ENCODE measurements at places on chromosomes 7 and 10.

DNA sequence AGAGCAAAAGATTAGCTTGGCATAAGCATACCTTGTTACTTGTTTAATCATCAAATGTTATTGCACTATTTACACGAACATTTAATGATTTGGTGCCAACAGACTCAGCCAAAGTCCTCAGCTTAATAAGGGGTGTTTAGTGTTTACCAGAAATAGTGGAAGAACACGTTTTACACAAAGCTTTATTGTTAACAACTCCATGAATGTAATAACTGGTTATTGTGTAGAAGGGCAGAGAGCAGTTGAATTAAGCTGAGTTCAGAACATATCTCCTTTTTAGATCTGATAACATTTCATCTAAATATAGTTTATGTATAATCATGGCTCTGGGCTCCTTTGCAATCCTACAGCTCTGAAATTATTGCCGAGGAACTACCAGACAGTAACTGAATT lies 99.1 kb downstream of the CABCOCO1 start:
- DNase-seq: no peak

- no peak for DNase-seq
Observed at GRCh38 chr10:58281092-58281752, 12.3 kb downstream of the CISD1 start.

GRCh38 chr7:133139350-133139749 lies 57.5 kb upstream of the CHCHD3 start:
- no peak for DNase-seq

GRCh38 chr7:19392246-19392645 lies 247.0 kb upstream of the FERD3L start:
- no peak for DNase-seq

DNA sequence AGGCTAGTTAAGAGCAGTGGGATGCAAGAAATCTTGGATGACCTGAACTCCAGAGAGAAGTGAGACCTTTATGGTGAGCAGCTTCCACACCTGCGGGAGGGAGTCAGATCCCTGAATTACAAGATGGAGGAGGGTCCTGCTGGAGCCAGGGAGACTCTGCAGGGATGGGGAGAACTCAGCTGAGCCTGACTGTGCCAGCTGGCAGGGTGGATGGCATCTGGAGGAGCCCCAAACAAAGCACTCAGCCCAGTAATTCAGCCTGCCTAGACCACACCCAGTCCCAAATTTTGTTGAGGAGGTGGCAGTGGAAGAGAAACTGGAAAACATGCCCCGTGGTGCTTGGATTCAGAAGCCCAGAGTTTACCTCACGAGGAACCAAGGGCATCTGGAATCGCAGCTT lies 208.2 kb downstream of the WDR11 start:
- no peak for DNase-seq

- DNase-seq: no peak
Observed at GRCh38 chr7:88322151-88322550, 15.5 kb upstream of the STEAP4 start.

DNA sequence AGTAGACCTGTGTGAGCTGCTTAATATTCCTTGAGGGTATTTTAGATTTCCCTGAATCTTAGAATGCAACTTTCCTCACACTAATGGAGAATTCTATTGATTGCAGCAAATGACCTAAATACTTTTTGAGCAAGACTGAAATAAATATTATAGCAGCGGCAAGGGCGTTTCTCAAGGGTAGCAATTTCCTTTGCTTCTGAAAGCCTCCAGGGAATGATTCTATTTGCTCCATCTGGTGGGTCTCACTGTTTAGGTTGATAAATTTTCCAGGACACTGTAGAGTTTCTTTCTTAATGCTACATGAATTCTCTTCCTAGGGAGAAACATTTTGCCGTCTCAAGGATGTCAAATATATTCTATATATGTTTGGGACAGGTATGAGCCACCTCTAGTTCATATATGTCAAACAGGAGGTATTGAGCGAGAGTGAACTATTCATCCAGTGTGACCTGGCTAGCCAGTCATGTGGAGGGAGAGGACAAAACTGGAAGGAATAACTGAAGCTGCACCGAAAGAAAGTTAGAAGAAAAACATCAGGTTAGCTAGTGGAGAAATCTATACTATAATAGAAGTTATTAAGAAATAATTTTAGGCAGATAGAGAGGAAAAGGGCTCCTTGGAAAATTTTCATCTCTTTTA lies 57.9 kb upstream of the FZD8 start:
- DNase-seq: no peak

GRCh38 chr7:156220078-156220605 lies 407.9 kb upstream of the SHH start:
- no peak for DNase-seq

- DNase-seq: no peak
Observed at GRCh38 chr10:120422457-120422856, 34.6 kb upstream of the PLPP4 start.

GRCh38 chr10:4812046-4812445 lies 14.0 kb upstream of the AKR1E2 start:
- DNase-seq: no peak

GRCh38 chr10:98528805-98529183 lies 82.1 kb upstream of the HPS1 start:
- no peak for DNase-seq

DNA sequence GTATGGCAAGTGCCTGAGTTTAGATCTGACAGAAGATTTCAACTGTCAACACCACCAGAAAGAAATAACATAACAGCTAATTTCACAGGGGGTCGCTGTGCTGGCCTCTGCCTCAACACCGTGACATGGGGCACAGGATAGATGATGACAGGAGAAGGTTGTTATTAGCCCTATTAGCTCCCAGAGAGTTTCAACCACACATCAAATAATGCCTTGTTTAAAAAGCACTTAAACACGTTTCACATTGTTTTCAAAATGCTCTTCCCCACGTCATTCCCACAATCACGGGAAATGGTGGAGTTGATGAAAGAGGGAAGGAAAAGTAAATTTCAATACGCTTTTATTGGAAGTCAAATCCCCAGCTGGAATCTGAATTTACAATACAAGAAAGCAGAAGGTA lies 184.7 kb downstream of the MAGI2 start:
- DNase-seq: no peak

DNA sequence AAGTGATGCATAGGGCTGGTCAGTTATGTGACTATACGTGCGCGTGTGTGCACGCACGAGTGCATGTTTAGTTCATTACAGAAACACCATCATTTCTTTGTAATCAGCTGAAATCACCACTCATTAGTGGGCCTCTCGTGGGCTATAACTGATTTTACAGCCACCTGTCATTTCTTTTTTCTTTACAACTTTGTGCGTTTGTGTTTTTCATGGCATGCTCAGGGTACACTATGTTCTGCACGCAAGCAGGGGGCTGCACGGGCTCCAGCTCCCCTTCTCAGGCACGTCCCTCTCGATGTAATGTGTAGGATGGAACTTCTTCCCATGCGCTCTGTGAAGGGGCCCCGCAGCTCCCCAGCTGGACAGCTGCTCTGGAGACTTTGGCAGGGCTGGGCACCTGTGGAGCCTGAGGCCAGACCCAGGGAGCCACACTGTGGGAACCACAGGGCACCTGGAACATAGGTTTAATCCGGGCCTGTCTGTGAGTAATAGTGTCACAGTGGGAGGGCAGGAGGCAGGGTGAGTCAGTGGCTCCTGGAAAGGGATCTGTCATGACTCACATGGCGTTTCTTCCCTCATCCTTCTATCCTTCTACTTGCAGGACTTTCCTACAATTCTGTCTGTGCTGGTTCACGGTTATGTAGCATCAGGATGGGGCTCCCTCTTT lies 4.9 kb downstream of the GCK start:
- DNase-seq: no peak

DNA sequence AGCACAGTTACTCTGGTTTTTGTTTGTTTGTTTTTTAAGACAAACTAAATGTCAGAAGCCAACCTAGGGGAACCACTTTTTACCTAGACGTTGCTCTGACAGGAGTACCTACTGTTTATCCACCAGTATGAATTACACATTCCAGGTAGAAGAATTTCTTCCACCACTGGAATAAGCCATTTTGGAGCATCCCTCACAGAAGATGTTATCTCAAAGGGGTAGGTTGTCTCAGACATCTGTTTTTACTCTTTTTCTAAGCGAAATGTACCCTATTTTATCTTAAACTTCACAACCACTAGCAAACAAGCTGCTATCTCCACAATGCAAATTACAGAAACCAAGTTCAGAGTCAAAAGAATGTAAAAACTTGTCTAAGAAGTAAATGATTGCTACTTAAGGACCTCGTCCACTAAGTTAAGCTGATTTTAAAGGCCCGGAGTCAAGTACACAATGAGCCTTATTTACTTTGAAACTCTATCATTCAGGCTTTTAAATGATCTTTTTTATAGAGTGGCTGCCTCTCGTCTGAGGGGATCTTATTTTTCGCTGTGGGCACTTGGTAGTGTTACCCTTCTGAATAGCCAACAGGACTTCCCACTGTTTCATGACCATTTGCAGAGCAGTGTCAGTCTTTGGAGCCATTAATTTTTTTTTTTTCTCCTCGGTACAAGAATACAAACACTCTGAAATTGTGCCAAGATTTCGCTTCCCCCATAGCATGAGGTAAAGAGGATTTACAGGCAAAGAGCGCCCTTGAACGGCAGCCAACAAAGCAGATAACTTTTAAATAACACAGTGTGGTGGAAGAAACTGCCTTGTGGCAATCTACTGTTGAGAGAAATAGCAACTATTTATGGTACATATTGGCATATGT lies 15.7 kb upstream of the ARMC3 start:
- no peak for DNase-seq

DNA sequence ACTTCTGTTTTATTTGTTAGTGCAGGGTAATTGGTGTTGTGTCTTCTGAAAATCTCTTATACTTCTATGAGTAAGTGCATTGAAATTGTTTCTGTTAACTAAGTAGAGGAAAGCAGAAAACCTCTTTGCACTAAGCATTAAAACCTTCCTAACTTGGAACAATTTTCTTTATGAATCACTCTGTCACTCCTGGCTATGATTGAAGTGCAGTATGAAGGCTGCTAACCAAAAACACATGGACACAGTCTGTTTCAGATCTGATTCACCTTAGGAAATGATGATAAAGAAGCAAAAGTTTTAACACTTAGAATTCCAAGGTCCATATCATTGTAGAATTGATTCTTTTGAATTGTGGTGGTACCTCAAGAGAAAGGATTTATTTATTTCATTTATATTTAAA lies 41.9 kb downstream of the MET start:
- no peak for DNase-seq

DNA sequence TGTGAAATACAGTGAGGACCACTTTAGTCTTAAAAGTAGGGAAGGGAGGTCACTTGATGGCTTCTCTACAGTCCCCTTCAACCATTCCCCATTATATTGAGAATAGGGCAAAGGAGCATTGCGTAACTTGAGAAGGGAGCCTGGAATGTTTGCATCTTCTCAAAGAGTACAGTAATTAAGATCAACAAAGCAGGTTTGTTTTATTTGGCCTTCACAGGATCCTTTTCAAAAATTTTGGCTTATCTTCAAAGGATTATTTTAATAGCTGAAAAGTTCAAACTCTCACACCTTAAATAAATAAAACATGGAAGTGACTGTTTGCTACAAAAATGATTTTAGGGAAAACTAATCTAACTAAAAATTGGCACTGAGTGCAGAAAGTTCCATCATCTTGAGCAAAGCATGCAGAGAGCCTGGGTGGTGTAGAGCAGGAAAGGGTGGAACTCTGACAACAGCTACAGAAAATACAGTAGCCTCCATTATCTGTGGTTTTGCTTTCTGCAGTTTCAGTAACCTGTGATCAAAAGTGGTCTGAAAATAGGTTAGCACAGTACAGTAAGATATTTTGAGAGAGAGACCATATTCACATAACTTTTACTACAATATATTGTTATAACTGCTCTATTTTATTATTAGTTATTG lies 214.0 kb downstream of the MDFIC start:
- no peak for DNase-seq

DNA sequence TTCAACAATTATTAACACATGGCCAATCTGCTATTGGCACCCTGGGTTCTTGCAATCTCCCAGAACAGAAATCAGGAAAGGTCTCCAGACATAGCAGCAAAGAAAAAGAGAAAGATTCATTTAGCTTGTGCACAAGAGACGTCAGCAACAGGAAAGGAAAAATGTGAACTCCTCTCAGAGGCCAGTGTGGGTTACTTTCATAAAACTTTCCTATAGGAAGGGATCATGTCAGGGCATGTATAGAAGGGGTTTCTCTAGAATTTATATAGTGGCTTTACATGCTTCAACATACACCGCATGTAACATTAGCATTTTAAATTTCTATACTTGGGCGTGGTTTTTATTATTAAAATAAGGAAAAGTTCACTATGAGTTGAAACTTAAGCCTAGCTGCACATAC lies 725.1 kb downstream of the SORCS1 start:
- no peak for DNase-seq

DNA sequence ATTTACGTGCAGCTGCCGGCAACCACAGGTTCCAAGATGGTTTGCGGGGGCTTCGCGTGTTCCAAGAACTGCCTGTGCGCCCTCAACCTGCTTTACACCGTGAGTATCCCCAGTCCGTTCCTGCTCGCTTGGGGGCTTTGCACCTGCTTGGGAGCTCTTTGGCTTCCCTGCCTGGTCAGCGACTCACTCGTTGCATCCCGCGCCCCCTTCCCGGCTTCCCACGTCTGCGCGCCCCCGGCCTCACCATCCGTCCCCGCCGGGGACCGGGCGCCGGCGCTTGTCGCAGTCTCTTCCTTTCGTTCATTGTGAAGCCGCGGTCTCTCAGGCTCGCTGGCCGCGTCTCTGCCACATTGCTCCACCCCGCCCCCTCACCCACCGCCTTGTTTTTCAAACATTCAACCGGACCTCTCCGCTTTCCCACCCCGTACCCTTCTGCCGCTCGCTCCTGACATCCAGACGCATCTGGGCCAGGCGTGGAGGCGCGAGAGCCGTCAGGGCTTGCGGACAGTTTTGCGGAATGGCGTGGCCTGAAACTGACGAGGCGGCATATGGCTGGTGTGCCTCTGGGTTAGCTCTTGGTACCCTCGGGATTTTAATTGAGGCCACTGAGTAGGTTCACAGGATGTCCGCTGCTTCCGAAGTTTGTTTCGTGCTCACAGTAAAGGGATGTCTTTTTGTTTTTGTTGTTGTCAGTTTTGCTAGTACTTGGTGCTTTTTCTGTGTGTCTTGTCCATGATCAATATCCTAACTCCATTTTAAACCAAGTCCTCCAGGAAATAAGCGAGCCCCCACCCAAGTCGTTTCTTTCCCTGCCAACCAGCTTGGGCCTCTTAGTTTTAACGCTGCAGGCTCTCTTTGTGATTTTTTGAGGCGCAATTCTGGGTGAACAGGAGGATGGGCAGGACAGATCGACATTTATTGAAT lies 639 bp downstream of the TSPAN13 start:
- no peak for DNase-seq

- DNase-seq: no peak
Observed at GRCh38 chr10:72009425-72010081, 45.4 kb downstream of the CHST3 start.

DNA sequence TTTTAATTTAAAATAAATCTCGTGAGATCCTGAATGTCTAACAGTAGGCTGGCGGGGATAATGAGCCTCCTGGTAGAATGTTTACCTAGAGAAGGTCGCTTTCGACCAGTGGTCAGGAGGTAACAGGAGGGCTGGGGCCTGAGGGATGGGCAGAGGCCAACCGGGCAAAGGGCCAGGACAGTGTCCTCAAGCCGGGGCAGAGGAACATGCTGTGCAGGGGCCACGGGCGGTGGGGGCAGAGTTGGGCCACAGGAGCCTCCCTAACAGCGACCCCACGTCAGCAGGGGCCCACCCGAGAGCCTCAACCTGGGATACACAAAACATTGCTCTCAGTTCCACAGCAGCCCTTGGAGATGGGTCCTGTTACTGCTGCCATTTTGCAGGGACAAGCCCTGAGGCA lies 14.5 kb downstream of the CFAP46 start:
- DNase-seq: no peak

All from stimulated activated CD8-positive, alpha-beta memory T cell treated with anti-CD3 and anti-CD28 coated beads, Interleukin-7, amount 100 ng/mL, for 1 hour (primary cell).